Cerebellar cortex (tissue), 1 donor: ENCODE measurements at places on chromosomes 1 and 21.

DNA sequence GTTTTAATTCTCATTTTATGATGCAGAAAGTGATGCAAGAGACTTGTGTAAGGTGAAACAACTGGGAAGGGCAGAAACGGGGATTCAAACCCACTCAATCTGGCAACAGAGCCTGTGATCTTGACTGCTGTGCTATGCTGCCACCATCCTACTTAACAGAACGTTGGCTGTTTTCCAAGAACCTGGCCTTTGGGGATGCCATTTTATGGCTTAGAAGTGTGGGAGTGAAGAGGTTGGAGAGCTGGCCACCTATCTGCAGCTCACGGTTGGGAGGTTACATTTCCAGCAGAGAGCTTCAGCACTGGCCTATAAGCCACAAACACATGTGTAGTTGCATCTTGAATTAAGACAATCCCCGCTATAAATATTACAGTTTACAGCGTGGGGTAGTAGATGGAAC lies 235.3 kb downstream of the PRDM2 start:
- DNase-seq, result no peak

DNA sequence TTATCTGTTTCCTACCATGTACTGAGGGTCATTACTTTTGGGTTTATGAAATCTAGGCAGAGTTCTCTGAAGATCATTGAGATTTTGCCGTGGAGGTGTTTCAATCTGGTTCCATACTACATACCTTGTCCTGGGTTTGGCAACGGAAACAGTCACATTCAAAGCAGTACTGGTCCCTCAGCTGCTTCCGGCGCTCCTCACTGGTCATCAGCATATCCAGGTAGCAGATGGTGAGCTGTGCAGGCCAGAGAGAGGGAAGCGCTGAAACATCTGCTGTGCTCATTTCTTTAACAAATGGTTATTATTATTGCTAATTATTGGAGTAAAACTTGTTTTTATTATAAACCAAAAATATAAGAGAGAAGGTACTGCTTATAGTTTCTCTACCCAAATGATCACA lies 591.7 kb downstream of the SMYD3 start:
- DNase-seq, result peak; percentile 79

- no peak for DNase-seq
Measured at GRCh38 chr1:84286071-84286470, 15.4 kb upstream of the SAMD13 start.

GRCh38 chr1:155125946-155126555 lies 1.6 kb upstream of the EFNA1 start:
- DNase-seq, result peak; percentile 66

DNA sequence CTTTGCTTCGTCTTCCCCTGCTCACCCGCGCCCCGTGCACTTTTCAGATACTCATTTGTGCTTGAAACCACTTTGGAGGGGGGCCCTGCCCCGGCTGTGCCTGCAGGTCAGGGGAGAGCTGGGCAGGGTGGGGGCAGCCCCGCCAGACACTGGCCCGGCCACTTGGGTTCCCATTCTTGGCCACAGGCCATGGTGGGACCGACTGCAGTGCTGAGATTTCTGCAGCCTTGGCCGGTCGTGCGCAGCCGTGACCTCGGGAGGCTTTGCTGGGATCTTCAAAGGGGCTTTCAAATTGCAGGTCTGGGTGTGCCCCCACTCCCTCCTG lies 54.5 kb upstream of the TTC34 start:
- no peak for DNase-seq

GRCh38 chr1:206824331-206824730 lies 41.1 kb upstream of the IL20 start:
- no peak for DNase-seq

DNA sequence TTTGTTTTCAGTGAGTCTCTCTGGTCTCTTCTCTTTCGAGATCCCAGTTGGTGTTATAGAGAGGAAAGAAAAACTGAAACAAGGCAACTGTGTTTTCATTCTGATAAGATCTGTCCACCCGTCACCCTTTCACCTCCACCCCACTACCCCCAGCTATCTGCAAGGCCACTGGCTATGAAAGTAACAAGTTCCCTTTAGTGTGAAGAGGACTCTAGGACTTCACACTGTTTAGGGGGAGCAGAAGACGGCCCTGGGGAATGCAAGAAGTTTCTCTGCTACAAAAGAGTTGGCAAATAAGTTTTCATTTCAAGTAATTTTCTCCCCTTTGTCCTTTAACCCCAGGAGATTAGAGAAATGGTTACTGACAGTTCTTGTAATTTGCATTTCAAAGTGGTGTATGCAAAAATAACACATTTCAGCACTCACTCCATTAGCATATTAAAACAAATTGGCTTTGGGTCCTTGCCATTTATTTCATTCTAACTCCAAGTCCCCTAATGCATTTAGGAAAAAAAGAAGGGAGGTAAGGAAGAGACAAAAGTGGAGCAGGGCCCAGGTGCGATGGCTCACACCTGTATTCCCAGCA lies 79.6 kb upstream of the PPM1J start:
- DNase-seq, result no peak

DNA sequence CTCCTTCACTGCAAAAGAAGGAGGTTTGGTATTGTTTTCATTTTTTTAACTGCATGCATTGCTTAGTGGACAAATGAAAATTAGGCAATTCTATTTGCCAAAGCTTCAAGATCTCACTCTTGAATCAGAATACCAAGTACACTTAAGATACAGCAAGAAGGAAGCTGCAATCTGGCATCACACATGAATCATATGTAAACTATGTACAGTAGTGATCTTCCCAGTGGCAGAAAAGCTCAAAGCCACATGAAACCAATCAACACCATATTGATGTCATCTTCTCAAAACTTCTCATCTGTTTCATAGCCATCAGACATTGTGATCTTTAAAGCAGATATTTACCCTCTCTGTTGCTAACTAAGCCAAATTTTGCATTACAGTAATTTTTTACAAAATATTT lies 550.1 kb downstream of the LTN1 start:
- DNase-seq, result no peak

GRCh38 chr1:245301162-245301580 lies 146.4 kb downstream of the KIF26B start:
- peak; percentile 58 for DNase-seq

- DNase-seq, result no peak
Measured at GRCh38 chr21:38341546-38342012, 84.8 kb downstream of the KCNJ15 start.

- DNase-seq, result no peak
Measured at GRCh38 chr1:179709841-179710329, 33.2 kb upstream of the FAM163A start.

DNA sequence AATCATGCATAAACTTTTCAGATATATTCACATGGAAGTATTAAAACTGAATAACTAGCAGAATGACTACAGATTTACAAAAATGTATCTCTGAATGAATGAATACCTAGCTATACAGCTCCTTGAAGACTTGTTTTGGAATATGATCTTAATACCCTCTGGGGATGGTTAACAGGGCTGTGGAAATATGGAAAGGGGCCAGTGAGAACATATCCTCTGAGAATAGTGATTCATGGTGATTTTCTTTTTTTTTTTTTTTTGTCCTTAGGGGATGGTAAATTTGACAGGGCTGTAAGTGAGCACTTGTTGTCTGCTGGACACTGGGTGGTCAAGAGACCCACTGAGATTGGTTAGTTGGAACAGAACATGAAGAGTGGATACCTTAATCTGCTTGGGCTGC lies 80.7 kb upstream of the HP1BP3 start:
- no peak for DNase-seq

DNA sequence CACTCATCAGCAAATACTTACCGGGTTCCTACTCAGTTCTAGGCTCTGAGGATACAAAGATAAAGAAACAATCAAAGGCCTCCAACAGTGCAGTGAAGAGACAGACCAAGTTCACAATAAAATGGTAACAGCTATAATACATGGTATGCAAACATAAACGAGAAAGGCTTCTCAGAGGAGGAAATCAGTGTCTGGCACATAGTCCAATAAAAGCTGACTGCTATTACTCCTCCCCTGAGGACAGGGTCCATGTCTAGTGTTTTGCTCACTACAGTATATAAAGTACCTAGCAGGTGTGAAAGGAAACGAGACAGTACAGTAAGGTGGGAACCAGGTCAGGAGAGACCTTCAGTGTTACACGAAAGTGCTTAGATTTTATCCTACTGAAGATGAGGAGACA lies 4.3 kb downstream of the RBM34 start:
- DNase-seq, result no peak

- DNase-seq, result no peak
Measured at GRCh38 chr21:34004974-34005373, 68.4 kb upstream of the MRPS6 start.

DNA sequence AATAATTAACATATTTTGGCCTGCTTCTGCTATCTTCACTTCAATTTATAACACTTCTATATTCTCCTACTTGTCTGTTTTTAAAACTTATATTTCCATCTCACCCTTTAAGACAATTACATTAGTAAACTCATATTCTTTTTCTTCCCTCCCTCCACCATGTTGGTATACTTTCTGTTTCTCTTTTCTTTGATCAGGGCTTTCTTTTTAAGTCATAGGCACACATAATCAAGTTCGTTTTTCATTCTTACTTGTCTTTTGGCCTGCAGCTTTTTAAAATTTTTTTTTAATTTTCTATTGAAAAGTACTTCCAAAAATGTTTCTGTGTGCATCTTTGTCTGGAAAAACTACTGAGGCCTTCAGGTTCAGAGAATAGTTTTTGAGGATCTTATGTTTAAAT lies 2.3 kb downstream of the PYHIN1 start:
- DNase-seq, result no peak

DNA sequence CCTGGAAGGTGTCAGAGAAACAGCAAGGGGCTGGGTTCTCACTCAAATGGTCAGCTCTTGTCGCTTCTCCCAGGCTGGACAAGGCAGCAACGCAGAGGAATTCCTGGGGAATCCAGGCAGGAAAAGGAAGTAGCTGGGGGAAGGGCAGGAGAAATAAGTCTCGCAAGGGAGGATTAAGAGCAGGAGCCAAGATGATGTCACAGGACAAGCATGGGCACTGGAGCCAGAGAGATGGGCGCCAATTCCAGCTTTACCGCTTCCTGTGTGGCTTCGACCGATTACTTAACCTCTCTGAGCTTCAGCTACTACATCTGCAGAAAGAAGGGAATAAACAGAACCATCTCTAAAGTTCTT lies 70.5 kb downstream of the SSBP3 start:
- DNase-seq, result peak; percentile 50

- DNase-seq, result peak; percentile 92
Measured at GRCh38 chr1:109935451-109935900, 24.8 kb downstream of the CSF1 start.

- DNase-seq, result no peak
Measured at GRCh38 chr1:93672069-93672468, 9.6 kb downstream of the BCAR3 start.

- DNase-seq, result no peak
Measured at GRCh38 chr1:11394592-11395245, 84.2 kb upstream of the DISP3 start.

GRCh38 chr1:40923511-40924020 lies 55.9 kb upstream of the CTPS1 start:
- no peak for DNase-seq

DNA sequence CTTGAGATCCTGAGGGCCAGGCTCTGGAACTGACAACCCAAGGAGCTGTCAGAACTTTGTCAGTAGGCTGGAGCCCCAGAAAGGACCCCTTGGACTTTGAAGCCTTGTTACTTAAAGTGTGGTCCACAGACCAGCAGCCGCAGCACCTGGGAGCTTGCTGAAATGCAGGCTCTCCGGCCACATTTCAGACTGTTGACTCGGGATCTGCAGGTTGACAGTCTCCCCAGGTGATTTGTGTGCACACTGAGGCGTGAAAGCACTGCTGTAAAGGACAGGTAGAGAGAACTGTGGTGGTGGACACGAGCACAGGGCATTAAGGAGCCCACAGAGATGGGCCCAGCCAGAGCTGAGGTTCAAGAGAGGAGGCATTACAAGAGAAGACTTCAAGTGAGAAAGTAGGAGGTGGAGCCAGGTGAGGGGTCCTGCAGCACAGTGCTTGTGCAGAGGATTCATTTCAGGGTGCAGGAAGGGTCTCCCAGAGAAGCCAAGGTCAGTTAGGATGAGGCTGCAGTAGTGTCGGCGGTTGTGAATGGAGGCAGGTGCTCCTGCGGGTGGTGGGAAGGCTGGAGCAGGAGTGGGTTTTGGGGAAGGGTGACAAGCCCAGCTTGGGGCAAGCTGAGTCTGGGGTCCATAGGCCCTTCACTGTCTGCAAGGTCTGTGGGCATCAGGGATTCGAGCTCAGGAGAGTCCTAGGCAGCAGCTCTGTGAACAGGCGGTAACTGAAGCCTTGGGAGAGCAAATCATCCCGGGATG lies 4.6 kb downstream of the HYI start:
- no peak for DNase-seq

- DNase-seq, result no peak
Measured at GRCh38 chr1:246933893-246934292, 2.1 kb upstream of the AHCTF1 start.

- no peak for DNase-seq
Measured at GRCh38 chr1:26049531-26050247, 3.8 kb upstream of the SLC30A2 start.

DNA sequence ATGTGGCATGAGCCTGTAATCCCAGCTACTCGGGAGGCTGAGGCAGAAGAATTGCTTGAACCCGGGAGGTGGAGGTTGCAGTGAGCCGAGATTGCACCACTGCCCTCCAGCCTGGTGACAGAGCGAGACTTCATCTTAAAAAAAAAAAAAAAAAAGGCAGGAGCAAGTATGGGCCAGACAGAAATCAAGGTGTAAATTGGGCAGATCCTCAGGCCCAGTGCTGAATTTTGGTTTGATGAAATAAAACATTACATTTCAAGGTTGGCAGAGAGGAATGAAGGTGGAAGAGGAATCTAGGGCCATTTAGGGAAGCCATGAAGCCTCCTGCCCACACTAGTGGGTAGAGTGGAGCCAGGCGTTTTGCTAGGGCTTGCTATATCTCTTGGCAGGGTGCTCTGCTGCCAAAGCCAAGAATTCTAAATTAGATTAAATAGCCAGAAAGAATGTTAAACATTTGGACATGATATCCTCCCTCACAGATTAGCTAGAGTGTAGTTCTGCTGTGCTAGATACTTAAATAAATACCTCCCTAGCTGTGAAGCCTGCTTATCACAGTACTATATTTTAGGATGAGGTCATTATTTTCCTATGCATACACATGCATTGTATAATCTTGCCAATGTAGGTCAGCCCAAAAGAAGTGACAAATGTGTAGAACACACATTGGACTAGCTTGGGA lies 16.6 kb upstream of the LGALS8 start:
- DNase-seq, result no peak

GRCh38 chr1:12057382-12057781 lies 5.7 kb upstream of the TNFRSF8 start:
- DNase-seq, result no peak

DNA sequence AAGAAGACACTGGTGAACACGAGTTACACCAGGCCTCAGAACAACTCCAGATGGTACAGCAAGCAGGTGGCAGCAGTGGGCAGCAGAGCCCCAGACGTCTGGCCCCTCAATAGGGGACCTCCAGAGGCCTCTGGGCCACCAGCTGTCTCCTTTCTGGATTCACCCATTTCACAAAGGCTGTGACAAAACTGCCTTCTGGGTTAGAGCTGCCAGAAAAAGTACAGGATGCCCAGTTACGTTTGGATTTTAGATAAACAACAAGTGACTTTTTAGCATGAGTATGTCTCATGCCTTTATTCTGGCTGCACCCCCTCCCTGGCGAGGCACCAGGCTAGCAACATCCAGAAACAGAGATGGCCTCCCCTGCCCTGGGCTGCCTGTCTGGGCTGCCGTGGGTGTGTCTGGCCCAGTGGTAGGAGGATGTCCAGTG lies 30.1 kb downstream of the ITPKB start:
- peak; percentile 69 for DNase-seq
